ENCODE measurements at places on chromosomes 1 and 21. TPM values are rescaled to one million over a fixed set of nuclear protein-coding genes. Genes with fewer than 3 reads are reported as not detected.

- DNase-seq, result no peak
These were observed 8.2 kb downstream of the BMP8A start for GRCh38 chr1:39499668-39500067.

FALEC gene
- total RNA-seq, result not detected

LCE6A gene
- not detected for total RNA-seq

- no peak for DNase-seq
These were observed 1.9 kb downstream of the AMPD2 start for GRCh38 chr1:109621379-109622136.

DNA sequence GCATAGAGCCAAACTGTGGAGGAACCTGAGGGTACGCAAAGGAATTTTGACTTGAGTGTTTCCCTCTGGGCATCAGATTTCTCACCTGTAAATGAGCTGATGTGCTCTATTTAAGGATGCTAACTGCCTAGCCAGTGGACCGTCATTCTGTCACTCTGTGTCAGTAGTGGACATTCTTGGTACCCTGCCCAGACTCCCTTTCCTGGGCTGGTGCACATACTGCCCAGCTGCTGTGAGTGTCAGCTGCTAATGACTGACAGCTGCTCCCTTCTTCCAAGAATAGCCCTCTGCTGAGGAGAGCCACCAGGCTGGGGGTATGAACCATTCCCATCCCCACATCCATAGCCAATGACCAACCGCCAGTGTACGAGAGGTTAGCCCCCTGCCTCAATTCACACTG is 193.1 kb upstream of the DAB1 start:
- DNase-seq, result no peak

- peak; percentile 54 for DNase-seq
These were observed 21.3 kb downstream of the GPSM2 start for GRCh38 chr1:108897865-108898720.

GRCh38 chr1:167330601-167331293 is 110.1 kb downstream of the POU2F1 start:
- DNase-seq, result no peak

DNA sequence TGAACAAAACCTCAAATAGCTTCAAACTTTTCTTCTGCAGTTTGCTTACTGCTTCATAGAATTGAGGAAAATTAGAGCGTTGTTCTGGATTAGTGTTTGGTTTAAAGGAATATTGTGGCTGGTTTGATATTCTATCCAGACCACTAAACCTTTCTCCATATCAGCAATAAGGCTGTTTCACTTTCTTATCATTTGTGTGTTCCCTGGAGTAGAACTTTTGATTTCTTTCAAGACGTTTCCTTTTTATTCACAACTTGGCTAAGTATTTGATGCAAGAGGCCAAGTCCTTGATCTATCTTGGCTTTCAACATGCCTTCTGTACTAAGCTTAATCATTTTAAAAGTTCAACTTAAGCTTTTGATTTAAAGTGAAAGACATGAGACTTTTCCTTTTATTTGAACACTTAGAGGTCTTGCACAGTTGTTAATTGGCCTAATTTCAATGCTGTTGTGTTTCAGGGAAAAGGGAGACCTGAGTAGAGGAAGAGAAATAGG is 359.1 kb downstream of the S1PR1 start:
- no peak for DNase-seq

- no peak for DNase-seq
These were observed 8.4 kb downstream of the ETNK2 start for GRCh38 chr1:204143276-204144041.

- no peak for DNase-seq
These were observed 492.0 kb upstream of the RUNX1 start for GRCh38 chr21:35540950-35541638.

RASAL2 gene
- 0.13 TPM for total RNA-seq

GRCh38 chr21:45386728-45387371 is 18.1 kb upstream of the COL18A1 start:
- no peak for DNase-seq

- no peak for DNase-seq
These were observed 345.9 kb downstream of the FAM72C start for GRCh38 chr1:143625886-143626285.

DNA sequence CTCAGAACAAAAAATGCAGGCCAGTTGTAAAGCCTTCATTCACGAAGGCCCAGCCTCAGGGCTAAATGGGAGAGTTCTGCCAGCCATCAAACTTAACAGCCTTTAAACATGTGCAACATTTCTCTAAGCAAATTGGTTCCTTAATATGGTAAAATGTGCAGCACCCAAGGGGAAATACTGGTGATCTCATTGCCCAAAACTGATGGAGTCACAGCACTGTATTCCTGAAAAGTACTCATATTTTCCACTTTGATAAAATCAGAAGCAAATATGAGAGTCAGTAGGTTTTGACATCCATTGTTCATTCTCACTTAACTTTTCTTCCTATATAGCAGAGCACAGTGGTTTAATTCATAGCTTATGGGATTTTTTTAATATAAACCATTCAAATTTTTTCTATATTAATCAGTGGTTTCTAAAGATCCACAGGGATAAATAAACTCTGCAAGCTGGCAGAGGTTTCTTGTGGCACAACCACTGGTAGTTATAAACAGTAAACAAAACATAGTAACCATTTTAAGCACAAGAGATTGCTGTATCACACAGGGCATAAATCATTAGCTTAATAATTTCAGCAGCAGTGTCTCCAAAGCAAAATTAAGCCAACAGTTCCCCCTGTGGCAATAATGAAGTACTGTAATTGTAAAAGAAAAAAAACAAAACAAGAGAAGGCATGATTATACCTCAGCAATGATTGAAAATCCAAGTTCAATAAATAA is 106.9 kb upstream of the LYPLAL1 start:
- DNase-seq, result no peak

DNA sequence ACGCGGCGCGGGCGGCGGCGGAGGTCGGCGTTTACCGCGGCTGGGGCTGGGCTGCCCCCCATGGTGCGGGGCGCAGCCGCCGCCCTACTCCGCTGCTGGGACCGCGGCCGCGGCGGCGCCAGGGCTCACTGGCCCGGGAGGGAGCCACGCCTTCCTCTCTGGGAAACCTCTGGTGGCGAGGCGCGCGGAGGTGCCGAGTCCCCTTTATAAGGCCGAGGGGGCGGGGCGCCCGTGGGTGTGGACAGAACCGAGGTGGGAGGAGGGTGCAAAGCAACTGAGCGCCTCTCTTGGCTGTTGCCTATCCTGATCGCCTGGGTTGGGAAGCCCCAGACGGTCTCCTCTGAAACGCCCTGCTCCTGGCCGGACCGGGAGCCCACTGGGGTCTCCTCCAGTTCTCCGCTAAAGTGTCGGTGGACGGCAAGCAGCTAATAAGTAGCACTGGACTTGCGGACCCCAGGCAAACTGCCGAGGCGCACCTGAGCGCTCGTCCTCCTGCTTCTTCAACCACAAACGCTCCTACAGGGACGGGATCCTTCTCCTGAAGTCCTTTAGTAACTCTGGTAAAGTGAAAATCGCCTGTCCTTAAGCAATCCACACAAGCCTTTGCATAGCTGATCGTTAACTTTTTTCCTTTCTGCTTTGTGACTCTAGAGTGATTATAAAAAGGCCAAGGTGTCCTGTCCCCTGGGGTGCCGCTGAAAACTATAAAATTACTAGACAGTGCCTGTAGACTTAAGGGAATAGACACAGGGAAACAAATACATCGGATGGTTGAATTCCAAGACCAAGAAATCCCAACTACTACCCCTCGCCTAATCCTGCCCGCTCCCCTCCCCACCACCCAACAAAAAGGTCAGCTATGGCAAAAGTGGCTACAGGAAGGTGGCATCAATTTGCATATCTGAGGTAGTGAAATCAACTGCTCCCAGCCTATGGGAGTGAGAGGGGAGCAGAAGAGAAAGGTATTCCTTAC is at the start of gene PTGER3:
Gene PTGER3 (minus strand): TSS at position 182 of the 973 bp plus-strand sequence. CDS start 239 bp downstream, outside the sequence.
- no peak for DNase-seq

- no peak for DNase-seq
These were observed 185.2 kb downstream of the C1orf94 start for GRCh38 chr1:34361781-34362357.

- DNase-seq, result no peak
These were observed 166.8 kb upstream of the HMCN1 start for GRCh38 chr1:185567440-185567839.
